ACHN (cell line): ENCODE measurements at places on chromosomes 5 and 9.

DNA sequence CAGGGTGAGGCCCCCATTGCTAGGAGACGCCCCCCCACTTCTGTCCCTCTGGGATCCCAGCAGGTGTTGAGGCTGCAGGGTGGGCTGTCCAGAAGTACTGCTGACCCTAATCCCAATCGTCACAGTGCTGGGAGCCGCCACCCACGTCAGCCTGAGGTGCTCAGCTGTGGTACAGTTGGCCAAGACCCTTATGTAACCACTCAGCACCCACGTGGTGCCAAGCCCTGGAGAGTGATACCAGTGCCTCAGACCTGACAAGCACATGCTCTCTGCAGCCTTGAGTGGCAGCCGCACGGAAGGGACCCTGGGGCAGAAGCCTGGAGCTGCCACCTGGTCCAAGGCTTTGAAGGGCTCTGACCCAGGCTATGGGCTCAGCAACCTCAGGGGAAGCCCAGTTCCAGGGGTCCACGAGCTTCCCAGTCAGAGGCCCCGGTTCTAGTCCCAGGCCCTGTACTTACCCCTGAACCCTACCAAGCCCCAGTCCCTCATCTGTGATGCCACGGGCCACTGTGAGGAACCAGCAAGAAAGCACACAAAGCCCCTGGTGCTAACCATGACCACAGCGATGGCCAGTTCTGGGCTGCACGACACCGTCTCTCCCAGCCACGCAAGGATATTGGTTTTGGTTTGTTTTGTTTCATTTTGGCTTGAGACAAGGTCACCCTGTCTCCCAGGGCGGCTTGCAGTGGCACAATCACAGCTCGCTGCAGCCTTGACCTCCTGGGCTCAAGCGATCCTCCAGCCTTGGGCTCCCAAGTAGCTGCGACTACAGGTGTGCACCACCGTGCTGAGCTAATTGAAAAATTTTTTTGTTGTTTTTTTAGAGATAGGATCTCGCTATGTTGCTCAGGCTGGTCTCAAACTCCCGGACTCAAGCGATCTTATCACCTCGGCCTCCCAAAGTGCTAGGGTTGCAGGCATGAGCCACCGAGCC, 50.7 kb downstream of the DBH start:
- no peak for DNase-seq

- no peak for DNase-seq
Measured at GRCh38 chr5:130385656-130386055, 481.4 kb downstream of the CHSY3 start.

- no peak for DNase-seq
Measured at GRCh38 chr5:56478062-56478461, 244.9 kb upstream of the ANKRD55 start.

- DNase-seq = no peak
Measured at GRCh38 chr5:156201788-156202403, 125.1 kb upstream of the SGCD start.

- peak; percentile 16 for DNase-seq
Measured at GRCh38 chr5:169826618-169827017, 153.7 kb downstream of the INSYN2B start.

DNA sequence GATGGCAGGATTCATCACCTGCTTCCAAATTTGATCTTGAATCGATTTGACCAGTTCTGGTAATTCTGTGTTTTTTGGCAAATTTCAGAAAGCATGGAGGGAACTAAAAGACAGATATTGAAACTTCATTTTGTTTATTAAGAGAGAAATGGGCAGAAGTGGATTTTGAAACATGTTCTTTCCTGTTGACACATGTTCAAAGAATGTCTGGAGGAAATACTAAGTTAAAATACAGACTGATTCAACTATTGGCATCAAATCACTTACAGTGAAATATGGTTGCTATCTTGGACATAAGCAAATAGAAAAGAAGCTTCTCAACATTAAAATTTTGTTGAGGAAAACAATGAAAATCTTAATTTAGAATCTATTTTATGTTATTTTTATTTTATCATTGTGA, 19.3 kb upstream of the GZMK start:
- no peak for DNase-seq
